Esophagus muscularis mucosa (tissue), 4 donors: ENCODE measurements at places on chromosomes 6 and 20. TPM values are rescaled to one million over a fixed set of nuclear protein-coding genes. Genes with fewer than 3 reads are reported as not detected.

DNA sequence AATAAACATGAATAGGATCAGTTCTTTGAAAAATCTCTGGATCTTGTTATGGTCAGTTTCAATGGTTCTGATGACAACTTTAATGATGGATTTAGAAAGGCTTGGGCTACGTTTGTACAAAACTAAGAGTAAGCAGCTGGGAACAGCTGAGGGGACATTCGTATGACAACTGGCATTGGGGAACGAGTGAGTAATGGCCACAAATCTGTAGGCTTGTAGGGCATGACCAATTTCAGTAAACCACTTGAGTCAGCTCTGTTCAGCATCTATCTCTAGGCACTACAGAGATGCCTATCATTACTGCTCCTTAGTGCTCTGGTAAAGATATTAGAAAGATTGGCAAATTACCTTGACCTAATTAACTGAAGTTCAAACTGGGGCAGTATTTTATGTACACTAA lies 1375.6 kb downstream of the EPHA7 start:
- H3K4me1 ChIP-seq, result no peaks in the 10 kb centered on the region
- H3K27ac ChIP-seq, result no peak overlapping the region
- DNase-seq, result no peak
- no peaks in the 10 kb centered on the region for H3K27me3 ChIP-seq
- no peak overlapping the region for H3K4me3 ChIP-seq
- no peaks in the 10 kb centered on the region for H3K36me3 ChIP-seq

GRCh38 chr6:103405321-103405720 lies 1454.4 kb downstream of the HACE1 start:
- no peaks in the 10 kb centered on the region for H3K27me3 ChIP-seq
- H3K4me1 ChIP-seq, result no peaks in the 10 kb centered on the region
- H3K36me3 ChIP-seq, result no peaks in the 10 kb centered on the region
- no peak for DNase-seq
- H3K4me3 ChIP-seq, result no peak overlapping the region

GRCh38 chr6:75489025-75489424 lies 4.6 kb downstream of the FILIP1 start:
- DNase-seq, result no peak
- no peaks in the 10 kb centered on the region for H3K36me3 ChIP-seq
- H3K27ac ChIP-seq, result peak overlapping the region; percentile 89
- no peaks in the 10 kb centered on the region for H3K27me3 ChIP-seq

- H3K27ac ChIP-seq, result peak overlapping the region; percentile 53
- H3K4me3 ChIP-seq, result no peak overlapping the region
- DNase-seq, result no peak
- no peaks in the 10 kb centered on the region for H3K27me3 ChIP-seq
- no peaks in the 10 kb centered on the region for H3K36me3 ChIP-seq
- H3K4me1 ChIP-seq, result peaks cover 54% of the 10 kb centered on the region
Measured at GRCh38 chr6:17870300-17871188, 116.9 kb downstream of the KIF13A start.

DNA sequence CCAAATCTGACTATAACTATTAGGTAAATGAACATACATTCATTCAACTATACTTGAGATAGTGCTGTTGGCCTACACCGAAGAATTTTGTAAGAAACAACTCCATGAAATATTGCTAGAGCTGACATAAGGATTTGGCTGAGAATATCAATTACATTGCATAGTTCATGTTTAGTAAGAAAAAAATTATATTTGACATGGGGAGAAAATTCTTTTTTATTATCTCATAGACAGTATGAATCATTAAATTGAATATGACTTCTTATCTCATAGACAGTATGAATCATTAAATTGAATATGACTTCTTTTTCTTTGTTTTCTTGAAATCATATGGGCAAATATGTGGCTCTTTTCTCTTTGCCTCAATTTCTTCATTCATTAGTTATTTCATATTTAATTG lies 212.3 kb upstream of the HSF2 start:
- H3K27me3 ChIP-seq, result no peaks in the 10 kb centered on the region
- no peak for DNase-seq
- no peak overlapping the region for H3K27ac ChIP-seq
- H3K36me3 ChIP-seq, result no peaks in the 10 kb centered on the region

- no peaks in the 10 kb centered on the region for H3K4me1 ChIP-seq
- no peak overlapping the region for H3K4me3 ChIP-seq
- no peak overlapping the region for H3K27ac ChIP-seq
- H3K36me3 ChIP-seq, result no peaks in the 10 kb centered on the region
- H3K27me3 ChIP-seq, result no peaks in the 10 kb centered on the region
- DNase-seq, result no peak
Measured at GRCh38 chr6:14758421-14759081, 487.3 kb upstream of the JARID2 start.

DNA sequence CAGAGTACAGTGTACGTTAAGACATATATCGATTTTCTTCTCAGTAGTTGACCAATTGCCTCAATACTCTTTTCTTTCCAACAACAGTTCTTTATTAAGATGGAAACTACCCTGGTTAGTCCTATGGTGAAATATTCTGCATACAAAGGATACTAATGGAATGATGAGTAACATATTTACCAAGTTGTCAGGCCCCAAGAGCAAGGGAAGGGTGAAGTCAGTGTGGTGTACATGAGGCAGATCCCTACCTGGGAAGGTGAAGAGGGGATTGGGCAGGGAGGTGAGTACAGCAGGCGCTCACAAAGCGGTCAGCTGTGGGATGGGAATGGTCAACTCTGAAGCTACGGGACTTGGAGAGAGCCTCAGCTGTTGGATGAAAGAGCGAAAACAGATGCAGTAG lies 29.7 kb downstream of the GJA1 start:
- no peaks in the 10 kb centered on the region for H3K36me3 ChIP-seq
- peaks cover 6% of the 10 kb centered on the region for H3K4me1 ChIP-seq
- no peak overlapping the region for H3K27ac ChIP-seq
- no peaks in the 10 kb centered on the region for H3K27me3 ChIP-seq

GRCh38 chr6:12951415-12951814 lies 234.8 kb downstream of the PHACTR1 start:
- H3K27ac ChIP-seq, result no peak overlapping the region
- H3K4me1 ChIP-seq, result no peaks in the 10 kb centered on the region
- H3K27me3 ChIP-seq, result no peaks in the 10 kb centered on the region
- no peak overlapping the region for H3K4me3 ChIP-seq
- DNase-seq, result no peak

- H3K27ac ChIP-seq, result no peak overlapping the region
- no peaks in the 10 kb centered on the region for H3K36me3 ChIP-seq
- no peaks in the 10 kb centered on the region for H3K4me1 ChIP-seq
- no peak for DNase-seq
Measured at GRCh38 chr6:152454003-152454402, 183.2 kb downstream of the SYNE1 start.

DNA sequence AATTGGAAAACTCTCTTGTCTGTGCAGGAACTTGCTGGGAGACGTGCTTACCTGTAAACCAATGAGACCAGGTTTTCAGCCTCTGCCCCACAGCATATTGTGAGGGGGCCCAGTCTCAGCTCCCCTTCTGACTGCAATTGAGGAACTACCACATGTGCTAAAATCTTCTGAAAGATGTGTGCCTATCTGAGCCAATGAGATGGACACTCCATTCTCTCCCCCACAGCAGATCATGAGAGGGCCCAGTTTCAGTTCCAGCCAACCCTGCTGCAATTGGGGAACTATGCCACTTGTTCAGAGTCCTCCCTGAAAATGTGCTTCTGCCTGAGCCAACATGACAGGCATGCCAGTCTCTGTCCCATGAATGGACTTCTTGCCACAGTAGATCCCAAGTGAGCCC lies 20.9 kb upstream of the PI3 start:
- no peak overlapping the region for H3K4me3 ChIP-seq
- no peaks in the 10 kb centered on the region for H3K36me3 ChIP-seq
- DNase-seq, result no peak
- no peak overlapping the region for H3K27ac ChIP-seq

DNA sequence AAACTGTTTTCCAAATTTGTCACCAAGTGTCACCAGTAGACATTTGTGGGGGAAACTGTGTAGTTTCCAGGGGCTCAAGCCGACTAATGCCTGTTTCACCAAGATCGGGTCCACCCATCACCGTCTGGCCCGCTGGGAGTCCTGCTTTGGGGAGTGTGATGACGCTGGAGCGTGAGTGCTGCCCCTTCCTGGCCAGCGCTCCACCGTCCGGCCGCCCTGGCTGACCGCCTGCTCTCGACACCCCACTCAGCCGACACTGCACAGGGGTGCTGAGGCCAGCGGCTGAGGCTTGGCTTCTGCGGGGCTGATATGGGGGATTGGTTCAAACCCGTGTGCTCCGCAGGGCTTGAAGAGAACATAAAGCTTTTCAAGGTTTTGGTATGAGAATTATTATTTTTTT lies 160.1 kb downstream of the SMOC2 start:
- peaks cover 18% of the 10 kb centered on the region for H3K36me3 ChIP-seq
- H3K4me3 ChIP-seq, result no peak overlapping the region
- H3K4me1 ChIP-seq, result no peaks in the 10 kb centered on the region
- no peak overlapping the region for H3K27ac ChIP-seq

- H3K4me3 ChIP-seq, result no peak overlapping the region
- no peak overlapping the region for H3K27ac ChIP-seq
- H3K27me3 ChIP-seq, result no peaks in the 10 kb centered on the region
- peak; percentile 53 for DNase-seq
- no peaks in the 10 kb centered on the region for H3K36me3 ChIP-seq
Measured at GRCh38 chr6:169320013-169320412, 66.4 kb upstream of the THBS2 start.

DNA sequence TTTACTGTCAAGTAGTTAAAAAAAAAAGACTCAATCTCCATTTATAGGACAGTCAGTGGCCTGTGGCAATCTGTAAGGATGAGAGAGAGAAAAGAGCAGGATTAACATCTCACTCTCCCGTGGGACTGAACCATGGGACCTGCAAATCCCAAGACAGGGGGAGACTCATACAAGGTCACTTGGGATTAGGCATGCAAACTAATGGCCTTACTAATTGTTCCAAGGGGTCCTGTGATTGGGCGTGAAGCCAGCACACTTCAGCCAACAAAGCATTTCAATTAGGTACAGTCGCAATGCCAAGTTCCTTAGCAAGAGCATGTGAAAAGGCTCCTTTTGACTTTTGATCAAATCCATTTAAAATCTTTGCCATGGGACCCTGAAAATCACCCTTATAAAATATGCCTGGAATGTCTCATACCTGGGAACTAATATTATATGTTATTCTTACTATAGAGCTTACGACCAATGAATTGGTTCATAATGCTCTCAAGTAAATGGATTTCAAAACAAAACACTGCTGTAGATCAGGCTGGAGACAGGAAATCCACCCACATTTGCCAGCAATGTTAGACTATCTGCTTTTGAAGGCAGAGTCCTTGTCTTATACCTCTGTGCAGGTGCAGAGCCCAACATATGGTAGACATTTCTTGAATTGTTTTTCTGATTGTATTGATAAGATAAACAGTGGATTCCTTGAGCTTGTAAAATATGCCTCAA lies 412.5 kb downstream of the GJA1 start:
- H3K27ac ChIP-seq, result no peak overlapping the region
- H3K27me3 ChIP-seq, result no peaks in the 10 kb centered on the region
- DNase-seq, result no peak
- peaks cover 2% of the 10 kb centered on the region for H3K4me1 ChIP-seq

- H3K36me3 ChIP-seq, result no peaks in the 10 kb centered on the region
- no peaks in the 10 kb centered on the region for H3K27me3 ChIP-seq
- H3K27ac ChIP-seq, result no peak overlapping the region
Measured at GRCh38 chr6:51330971-51331370, 512.3 kb downstream of the TFAP2B start.

GRCh38 chr6:31035862-31036497 lies 25.7 kb downstream of the MUC22 start:
- DNase-seq, result no peak
- no peaks in the 10 kb centered on the region for H3K36me3 ChIP-seq
- H3K27ac ChIP-seq, result no peak overlapping the region
- no peaks in the 10 kb centered on the region for H3K27me3 ChIP-seq
- no peak overlapping the region for H3K4me3 ChIP-seq

DNA sequence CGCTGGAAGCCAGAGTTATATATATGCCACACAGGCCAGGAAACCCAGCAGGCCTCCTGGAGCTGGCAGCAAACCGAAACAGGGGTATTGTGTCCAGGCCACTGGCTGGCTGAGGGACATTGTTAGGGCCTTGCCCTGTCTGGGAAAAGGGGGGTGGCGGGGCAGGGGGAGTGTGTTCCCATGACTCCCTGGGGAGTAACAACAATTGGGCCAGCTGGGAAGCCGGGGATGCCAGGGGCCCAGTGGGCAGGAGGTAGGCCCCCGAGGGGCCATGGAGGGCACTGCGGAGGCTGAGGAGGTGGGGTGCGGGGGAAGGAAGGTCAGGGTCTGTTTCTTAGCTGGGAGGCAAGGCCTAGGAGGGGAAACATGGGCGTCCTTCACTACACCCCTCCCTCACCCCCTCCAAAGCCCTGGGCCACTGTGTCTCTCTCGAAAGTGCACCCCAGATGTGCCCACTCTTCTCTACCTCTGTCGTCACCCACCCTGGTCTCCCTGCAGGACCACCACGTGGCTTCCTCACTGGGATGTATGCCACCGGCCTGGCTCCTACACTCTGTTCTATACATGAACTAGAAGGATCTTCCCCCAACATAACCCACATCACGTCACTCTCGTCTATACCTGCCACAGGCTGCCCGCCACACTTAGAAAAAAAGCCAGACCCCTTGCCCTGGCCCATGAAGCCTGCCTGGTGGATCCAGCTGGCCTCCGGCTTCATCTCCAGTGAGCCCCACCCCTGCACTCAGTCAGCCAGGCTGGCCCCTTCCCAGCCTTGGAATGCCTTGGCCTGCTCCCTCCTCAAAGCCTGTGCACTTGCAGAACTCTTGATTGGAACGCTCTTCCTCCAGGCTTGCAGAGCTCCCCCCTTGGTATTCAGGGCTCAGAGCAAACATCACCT lies 7.8 kb upstream of the E2F1 start:
- H3K4me3 ChIP-seq, result no peak overlapping the region
- no peak for DNase-seq
- peaks cover 31% of the 10 kb centered on the region for H3K4me1 ChIP-seq
- H3K27me3 ChIP-seq, result no peaks in the 10 kb centered on the region

DNA sequence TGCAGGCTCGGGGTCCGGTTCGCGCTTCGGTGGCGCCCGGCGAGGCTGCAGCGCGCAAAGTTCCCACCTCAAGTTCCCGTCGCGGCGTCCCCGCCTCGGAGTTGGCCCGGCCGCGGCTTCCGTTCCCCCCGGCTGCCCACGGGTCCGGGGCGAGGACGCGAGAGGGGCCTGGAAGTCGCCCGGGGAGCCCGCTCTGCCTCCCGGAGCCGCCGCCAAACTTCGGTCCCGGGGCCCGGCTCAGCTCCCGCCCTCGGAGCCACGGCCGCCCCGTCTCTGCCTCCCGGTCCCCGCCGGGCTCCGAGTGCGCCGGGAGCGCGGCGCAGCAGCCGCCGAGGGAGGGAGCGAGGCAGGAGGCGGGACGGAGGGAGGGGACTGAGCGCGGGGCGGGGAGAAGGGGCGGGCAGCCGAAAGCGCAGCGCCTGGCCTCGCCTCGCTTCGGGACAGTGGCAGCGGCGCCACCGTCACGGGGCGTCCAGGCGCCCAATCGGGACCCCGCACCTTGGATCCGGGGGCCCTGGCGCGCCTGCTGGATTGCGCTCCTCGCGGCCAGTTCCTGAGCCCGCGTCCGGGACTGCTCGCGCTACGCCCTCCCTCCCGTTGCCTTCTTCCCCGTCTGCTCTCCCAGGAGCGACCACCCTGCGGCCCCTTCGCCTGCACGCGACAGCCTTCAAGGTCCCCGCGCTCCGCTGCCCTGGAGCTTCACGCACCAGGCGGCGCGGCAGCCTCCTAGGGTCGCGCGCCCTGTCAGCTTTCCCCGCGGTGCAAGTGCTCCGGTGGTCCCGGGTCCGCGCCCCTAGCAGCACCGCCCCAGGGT lies at the start of gene KCNG1:
Gene KCNG1 (minus strand): TSS at position 305 of the 814 bp plus-strand sequence. CDS start 12,769 bp downstream, outside the sequence.
- H3K27me3 ChIP-seq, result peaks cover 70% of the 10 kb centered on the region
- H3K36me3 ChIP-seq, result no peaks in the 10 kb centered on the region
- H3K4me3 ChIP-seq, result peak within 1 kb of the TSS; percentile 49

The FHL5 gene
- 14.4 TPM for total RNA-seq

The SEL1L2 gene
- not detected for total RNA-seq

The KIF25 gene
- total RNA-seq, result not detected

The KHDC1 gene
- total RNA-seq, result 2.5 TPM

The ESR1 gene
- total RNA-seq, result 1.7 TPM

The CALHM4 gene
- not detected for total RNA-seq

The CGA gene
- total RNA-seq, result not detected

The GJA1 gene
- 240 TPM for total RNA-seq
